ENCODE measurements at places on chromosomes 2 and 18.

DNA sequence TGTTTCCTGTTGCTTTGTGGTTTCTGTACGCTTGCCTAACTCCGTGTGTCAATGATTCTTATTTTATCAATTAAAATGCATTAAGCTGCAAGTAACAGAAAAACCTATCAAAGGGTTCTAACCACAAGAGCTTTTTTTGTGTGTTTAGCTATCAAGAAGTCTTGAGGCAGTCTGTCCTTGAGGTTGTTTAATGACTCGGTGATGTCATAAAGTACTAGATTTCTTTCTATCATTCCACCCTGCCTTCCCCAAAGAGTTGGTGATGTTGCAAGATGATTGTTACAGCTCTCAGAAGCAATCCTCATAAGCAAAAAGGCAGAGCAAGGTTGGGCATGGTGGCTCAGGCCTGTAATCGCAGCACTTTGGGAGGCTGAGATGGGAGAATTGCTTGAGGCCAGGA, 51.9 kb upstream of the SPTBN1 start:
- peak; percentile 63 for DNase-seq

DNA sequence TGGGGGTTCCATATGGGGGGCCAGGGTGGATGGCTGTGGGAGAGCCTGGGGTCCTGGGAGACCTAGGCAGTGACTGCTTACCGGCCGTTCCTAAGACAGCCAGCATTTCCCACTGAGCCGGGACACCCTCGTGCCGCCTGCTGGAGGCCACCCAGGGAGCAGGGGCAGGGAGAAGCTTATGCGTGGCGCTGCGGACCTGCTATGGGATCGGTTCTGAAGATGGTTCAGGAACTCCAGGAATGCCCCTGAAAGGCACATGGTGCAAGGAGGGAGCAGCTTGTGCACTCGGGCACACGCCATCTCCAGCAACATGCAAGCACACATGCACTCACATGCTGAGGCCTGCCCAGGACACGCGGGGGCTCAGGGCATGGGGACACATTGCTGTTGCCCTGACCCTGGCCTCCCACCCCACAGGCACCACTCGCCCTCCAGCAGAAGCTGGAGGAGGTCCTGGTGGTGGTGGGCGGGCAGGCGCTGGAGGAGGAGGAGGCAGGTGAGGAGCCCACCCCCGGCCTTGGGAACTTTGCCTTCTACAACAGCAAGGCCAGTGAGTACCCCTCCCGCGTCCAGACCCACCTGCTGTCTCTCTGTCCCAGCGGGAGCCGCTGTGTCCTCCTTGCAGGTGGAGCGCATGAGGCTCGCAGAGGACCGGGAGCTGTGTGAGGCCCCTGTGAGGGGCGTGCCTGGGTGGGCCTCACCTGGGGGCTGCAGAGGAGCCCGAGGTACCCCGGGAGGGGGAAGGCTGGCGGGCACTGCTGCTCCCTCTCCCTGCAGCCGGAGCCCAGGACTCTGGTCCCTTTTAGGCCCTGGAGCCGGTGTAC, 4.1 kb downstream of the KLHL30 start:
- DNase-seq: peak; percentile 56

- DNase-seq: no peak
These were observed 115.1 kb upstream of the ST6GAL2 start for GRCh38 chr2:107001062-107001461.

GRCh38 chr2:233593201-233593600, 24.2 kb upstream of the UGT1A8 start:
- DNase-seq: no peak

DNA sequence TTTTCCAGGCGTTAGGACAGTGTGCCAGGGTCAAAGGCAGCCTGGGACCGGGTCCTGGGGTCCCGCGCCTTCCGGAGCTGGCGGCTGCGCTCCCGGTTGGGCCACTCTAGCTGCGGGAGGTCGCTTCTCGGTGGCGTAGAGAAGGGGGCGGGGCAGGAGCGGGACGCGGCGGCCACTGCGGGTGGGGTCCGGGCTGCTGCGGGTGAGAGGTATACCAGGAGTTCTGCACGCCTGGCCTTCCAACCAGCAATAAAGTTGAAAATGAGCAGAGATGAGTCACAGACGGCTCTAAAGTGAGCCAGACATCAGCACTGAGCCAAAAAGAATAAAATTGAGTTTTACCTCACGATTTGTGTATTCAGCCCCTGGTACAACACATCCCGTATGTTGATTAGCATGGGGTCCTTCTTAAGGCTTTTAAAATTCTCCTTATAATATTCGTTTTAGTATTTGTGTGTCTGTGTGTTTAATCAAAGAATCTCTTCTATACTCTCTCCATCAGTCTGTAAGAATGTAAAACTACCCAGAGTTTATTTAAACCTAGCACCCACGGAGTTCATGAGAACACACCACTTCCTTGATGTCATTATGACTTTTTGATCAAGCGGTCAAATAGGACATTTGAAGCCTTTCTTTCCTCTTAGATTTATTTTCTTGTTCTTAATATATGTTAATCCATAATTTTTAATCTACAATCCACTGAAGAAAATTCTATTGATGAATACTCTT, at the start of gene C1GALT1C1L:
C1GALT1C1L (minus strand) TSS at position 108 of the 729 bp plus-strand sequence; CDS start at position 1, 107 bp downstream.
- peak; percentile 59 for DNase-seq

- DNase-seq: peak; percentile 98
These were observed 129.0 kb downstream of the GPD2 start for GRCh38 chr2:156565066-156565710.

- no peak for DNase-seq
These were observed 107.2 kb upstream of the PARD3B start for GRCh38 chr2:204437815-204438756.

DNA sequence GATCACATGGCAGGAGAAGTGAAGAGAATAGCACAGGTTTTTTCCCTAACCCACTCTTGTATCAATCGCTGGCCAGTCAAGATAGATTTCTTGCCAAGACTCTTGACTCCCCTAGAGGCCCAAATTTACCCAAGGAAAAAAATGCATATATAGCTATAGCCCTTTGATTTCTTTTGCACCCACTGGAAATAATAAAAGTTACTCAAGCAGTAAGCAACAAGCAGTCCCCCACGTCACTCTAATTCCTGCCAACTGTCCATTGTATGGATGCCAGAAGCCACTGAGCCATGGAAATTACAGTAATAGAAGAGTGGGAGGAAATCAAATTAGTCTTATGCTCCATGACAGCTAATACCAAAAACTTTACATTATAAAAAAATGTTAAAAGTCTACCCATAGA, 125.3 kb upstream of the SLC39A10 start:
- no peak for DNase-seq

- DNase-seq: no peak
These were observed 87.6 kb downstream of the THADA start for GRCh38 chr2:43508209-43508608.

- DNase-seq: no peak
These were observed 7.3 kb downstream of the IL36G start for GRCh38 chr2:112985090-112985489.

DNA sequence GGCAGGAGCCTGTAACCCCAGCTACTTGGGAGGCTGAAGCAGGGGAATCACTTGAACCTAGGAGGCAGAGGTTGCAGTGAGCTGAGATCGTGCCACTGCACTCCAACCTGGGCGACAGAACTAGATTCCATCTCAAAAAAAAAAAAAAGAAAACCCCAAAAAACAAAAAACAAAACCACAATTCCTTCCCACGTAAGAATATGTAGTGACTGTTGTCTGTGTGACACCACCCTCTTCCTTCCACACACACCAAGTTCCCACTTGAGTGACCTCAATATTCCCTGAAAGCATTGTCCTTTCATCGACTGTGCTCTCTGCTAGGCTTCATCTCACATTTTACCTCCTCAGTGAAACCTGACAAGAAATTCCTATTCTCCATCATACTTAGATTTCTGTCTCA, 8.8 kb upstream of the THADA start:
- DNase-seq: no peak

- DNase-seq: no peak
These were observed 4.2 kb downstream of the MAB21L4 start for GRCh38 chr2:240891492-240892340.

GRCh38 chr18:31426871-31427406, 20.6 kb upstream of the DSG3 start:
- DNase-seq: no peak

DNA sequence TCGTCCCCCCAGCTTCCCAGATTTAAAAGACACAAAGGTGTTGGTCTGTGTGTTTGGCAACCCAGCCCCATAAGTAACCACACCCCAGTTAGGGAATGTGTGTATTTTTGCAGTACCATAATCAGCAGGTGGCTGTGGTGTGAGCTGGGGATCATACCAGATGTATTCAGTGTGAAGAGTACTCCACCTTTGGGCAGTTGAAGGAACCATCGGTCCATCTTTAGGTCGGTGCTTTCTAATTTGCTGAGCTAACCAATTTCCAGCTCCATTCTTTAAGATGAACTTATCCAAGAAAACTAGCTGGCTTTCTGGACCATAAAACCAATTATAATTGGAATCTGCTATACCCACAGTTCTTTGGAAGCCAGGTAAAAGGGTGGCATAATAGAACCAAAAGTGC, 3.2 kb downstream of the DSEL start:
- DNase-seq: peak; percentile 12

DNA sequence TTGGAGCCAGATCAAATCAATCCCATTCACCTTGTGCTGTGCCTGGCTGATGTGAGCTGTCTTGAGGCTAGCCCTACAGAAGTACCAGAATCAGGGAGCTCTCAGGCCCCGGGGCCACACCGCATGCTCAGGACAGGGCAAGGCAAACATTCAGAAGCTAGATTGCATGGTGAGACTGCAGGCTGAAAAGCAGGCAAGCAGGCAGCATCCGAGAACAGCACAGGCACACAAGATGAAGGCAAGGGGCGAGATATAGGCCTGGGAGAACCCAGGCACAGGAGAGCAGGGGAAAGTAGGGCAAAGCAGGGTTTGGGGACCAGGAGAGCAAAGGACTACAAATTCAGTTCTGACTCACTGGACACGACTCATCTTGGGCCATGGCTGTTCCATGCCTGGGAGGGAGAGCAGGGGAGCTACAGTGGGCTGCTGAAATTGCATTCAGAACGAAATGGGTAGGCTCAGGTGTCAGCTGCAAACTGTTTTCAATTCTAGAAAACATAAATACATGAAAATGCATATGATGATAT, 59.6 kb downstream of the GALNT14 start:
- peak; percentile 7 for DNase-seq

DNA sequence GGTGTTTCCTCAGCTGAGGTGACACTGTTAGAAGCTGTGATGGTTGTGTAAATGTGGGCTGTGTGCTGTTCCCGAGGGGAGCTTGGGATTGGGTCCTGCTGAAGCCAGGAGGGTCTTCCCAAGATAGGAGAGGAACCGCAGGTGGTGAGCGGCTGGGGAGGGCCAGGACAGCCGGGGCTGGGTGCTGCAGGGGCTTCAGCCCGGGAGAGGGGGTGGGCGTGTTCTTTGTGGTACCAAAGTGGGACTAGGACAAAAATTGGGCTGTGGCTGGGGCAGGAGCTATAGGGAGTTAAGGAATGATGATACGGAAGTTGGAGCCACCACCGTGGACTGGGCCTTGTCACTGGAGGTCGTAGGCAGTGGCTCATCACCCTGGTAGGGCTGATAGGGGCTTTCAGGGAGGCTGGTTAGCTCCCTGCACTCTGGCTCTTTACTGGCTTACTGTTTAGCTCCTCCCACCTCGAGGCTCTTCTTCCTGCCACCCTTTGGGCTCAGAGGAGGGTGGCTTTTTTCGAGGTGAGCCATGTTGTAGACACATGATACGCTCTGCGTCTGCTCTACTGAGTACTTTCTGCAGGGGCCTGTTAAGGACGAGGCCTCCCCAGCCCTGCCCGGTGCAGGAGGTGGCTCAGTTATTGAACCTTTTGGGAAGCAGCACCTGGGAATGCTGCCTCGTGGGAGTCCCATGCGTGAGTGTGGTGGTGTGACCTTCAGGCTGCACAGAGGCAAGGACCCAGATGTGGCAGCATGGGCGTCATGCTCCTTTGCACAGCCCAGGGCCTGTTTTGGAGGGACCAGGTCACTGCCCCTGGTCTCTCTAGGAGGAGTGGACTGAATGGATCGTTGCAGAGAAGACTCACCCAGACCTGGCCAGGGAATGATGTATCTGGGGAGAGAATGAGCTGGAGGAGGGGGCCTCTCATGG, 21.6 kb downstream of the ASB1 start:
- no peak for DNase-seq

GRCh38 chr2:176526995-176527901, 258.0 kb downstream of the MTX2 start:
- DNase-seq: peak; percentile 10

DNA sequence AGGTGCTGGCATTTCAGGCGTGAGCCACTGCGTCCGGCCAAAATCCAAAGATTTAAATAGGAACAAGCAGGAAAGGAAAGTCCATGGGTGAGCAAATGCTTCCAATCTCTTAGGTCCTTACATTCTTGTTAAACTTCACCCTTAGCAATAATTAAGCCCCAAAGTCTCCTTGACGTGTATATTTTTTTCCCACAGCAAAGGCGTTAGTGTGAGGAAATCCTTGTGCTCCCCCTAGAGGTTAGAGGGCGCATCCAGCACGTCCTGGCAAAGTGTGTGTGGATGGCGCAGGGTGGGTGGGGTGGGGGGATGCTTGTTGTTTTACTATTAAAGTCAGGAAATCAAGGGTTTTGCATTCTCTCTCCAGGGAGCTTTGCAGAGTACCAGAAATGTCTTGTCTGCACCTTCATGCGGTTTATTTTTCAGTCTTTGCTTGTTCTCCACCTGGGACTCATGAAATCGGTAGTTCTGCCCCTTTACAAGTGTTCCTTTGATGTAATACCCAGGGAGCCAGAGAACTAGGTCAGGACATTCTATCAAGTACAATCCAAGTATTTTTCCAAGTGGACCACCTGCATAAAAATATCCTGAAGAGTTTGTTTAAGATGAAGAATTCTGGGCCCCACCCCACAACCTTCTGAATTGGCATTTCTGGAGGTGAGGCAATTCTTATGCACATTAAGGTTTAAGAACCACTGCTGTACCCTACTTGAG, 22.2 kb upstream of the ITSN2 start:
- peak; percentile 67 for DNase-seq

DNA sequence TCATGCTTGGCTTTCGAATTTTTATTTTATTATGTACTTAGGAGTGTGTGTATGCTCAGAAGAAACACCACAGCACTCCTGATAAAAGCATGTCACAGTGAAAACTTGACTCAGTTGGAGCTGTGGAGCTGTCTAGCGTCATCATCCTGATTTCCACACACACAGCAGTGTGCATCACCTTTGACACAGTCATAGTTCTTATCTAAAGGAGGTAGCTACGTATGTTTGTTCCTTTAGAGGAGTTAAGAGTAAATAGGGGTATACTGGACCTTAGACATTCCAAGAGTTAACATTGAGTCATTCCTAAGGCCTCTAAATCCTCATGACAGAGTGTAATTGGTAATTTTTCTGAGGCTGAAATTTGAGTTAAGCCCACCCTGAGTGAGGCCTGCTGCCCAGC, 96.9 kb downstream of the PHLPP1 start:
- DNase-seq: no peak
